ENCODE measurements at places on chromosomes 12 and 14.

- DNase-seq, result no peak
These were observed 224.1 kb downstream of the ASCL1 start for GRCh38 chr12:103181366-103182152.

DNA sequence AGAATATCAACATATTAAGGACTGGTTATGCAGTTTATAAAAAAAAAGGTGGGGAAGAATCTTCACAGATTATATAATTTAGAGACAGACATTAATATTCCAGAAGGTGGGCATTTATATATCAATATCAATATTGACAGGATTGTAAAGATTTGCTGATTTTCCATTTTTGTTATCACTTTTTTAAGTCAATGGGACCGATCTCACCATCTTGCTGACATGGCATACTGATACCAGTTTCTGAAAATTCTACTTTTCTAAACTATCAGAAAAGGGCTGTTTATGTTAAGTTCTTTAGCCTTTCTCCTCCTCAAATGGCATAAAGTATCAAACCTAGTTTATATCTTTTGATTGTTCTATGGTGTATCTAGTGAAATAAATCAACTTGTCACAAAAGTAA lies 344.1 kb upstream of the SOX5 start:
- DNase-seq, result no peak

DNA sequence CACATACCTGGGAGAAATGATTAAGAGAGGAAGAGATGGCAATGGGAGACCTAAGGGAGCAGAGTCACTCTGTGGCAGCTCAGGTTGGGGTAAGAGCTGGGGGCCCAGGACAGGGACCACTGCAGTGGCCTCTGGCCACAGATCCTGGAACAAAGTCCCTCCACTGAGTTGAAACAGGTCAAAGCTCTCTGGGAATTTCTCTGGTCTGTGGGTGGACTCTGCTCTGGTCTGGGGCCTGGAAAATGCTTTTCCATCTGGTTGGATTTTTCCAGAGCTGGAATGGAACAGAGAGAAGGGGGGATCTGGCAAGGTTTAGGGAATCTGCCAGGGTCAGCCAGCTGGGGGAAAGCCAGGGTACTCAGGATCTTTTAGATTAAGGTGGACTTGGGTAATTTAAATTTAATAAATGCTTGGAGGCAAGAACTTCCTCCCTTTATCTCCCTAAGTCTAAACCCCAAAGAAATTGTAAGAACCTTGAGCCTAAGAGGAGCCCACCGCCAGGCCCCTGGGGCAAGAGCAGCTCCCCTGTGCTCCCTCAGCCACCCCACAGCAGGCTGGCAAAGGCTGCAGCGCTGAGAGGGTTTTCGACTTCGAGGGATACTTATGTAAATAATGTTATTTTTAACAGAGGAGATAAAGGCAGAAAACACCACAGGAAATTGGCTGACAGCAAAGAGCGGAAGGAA lies 3.7 kb downstream of the HOXC10 start:
- DNase-seq, result no peak

DNA sequence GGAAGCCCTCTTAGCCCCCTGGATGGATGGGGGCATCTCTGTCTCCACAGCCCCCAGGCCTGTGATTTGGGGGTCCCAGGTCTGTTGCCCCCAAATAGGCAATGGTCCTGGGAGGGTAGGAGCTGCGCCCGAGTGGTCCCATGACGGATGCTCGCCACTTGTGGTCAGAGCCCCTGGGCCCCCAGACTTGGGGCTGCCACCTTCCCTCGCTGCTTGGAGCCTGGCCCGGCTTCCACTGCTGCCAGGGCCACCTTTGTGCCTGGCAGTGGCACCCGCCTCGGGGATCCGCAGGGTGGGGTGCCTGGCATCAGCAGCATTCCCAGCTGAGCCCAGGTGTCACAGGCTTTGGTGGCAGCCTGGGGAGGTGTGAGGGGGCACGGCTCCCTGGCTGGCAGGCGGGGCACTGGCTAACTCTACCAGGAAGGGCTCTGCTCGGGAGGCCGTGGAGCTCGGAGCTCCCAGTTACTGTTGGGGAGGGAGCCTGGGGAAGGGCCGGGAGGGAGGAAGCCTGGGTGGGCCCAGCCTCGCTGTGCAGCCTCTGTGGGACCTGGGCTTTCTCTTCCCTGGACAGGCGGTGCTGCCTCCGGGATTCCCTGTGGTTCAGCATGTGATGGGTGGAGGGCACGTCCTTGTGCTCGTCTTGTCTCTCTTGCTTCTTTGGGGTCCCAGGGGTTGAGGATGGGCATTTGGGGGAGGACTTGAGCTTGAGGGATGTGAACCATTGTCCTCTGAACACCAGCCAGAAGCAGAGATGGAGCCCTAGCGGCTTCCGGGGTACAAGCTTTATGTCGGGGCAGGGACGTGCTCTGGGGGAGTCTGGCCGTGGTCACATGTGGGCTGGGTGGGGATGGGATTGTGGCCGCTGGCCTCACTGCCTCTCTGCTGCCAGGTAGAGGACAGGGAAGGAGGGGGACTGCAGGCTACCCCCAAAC lies 5.4 kb downstream of the KIF26A start:
- DNase-seq, result no peak

DNA sequence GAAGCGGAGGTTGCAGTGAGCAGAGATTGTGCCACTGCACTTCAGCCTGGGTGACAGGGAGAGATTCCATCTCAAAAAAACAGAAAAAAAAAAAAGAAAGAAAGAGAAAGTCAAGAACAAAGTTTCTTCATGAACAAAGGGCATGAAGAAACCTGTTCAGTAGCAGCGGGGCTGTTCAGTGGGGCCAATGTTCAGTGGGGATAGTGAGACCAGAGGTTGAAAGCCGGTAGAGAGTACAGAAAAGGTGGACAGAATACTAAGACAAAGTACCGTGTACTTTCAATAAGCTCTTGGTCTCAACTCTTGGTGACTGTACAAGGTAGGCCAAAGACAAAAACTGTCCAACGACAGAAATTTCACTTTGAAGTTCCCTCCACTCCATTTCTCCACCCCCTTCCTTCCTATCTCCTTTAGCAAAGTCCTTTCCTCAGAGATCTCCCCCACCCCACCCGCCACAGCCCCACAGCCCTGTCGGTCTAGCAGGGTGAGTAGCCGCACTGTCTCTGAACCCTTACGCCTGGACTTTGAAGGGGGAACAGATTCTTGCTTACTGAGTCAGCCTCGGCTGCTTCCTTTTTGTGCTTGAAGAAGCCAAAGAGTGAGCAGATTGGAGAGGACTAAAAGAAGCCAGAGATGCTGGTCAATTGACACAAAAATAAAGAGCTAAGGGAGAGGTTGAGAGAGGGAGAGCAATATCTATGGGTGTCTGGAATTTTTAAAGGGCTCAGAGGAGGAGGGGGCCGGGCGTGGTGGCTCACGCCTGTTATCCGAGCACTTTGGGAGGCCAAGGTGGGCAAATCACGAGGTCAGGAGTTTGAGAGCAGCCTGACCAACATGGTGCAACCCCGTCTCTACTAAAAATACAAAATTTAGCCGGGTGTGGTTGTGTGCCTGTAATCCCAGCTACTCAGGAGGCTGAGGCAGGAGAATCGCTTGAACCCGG lies 44.2 kb upstream of the FOS start:
- no peak for DNase-seq

- no peak for DNase-seq
These were observed 8.3 kb upstream of the SP7 start for GRCh38 chr12:53344487-53344823.

DNA sequence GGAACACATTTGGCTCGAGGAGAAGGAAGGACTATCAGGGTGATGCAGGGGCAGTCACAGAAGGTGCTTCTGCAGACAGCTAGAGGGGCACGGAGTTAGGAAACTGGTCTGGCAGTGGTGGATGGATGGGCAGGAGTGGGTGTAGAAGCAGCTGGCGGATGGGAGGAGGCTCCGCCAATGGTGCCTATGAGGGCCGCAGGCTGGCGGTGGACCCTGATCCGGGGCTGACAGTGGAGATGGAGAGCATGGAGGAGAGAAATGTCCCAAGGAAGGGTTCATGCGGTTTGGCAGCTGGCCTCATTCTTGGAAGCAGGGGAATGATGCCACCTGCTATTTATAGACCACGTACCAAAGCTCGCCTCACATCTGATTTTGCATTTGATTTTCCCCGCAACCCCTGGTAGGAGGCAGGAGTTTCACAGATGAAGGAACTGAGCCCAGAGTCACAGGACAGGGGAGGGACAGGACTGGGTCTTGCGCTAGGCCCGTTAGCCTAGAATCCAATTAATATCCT lies 237.1 kb downstream of the FOXN3 start:
- no peak for DNase-seq

DNA sequence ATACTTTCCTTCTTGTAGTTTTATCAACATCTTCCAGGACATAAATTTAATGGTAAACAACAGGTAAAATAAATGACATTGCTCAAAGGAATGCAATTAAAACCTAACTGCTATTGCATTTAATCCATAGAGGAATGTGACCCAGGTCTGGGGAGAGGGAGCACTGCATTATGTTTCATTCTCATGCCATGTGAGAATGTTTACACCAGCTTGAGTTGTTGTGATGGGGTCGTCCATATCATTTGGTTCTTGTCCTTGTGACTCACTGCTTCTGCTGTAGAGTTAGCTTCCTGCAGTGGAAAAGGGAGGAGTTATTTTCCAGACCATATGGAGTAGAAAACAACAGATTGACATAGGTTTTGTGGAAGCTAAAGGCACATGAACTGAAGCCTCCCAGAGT lies 129.3 kb upstream of the PMCH start:
- no peak for DNase-seq

DNA sequence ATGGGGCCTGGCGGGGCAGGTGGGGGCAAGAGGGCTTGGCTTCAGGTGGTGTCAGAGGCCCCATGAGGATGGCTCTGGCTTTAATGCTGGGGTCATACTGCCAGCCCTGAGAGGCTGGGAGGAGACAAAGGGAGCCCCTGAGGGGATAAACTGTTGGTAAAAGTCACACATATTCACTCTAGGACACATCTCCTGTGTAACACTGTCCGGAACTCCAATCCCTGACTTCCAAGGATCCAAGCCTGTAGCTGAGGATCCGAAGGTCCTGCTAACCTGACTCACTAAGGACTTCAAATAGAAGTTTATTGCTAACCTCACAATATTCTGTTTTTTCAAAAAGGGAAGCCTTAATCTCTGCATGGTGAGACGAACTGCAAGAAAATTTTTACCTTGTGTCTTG lies 39.2 kb upstream of the GPR68 start:
- DNase-seq, result no peak

GRCh38 chr12:2323532-2324255 lies 270.9 kb downstream of the CACNA1C start:
- no peak for DNase-seq

DNA sequence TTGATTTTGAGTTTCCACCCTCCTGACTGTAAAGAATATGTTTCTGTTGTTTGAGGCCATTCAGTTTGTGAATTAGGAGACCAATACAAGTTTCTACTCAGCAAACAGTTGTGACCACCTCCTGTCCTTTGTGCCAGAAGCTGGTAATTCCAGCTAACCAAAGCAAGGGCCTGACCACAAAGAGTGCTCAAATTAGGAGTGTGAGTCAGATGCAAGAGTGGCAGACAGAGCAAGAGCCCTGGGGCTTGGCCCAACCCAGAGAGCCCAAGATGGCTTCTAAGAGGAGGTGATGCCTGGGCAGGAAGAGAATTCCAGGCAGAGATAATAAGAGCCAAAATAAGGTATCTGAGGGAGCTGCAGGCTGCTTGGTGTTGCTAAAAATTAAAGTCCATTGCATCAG lies 77.7 kb upstream of the C14orf132 start:
- DNase-seq, result no peak

GRCh38 chr12:38886064-38886463 lies 19.3 kb downstream of the CPNE8 start:
- DNase-seq, result no peak

- no peak for DNase-seq
These were observed 412 bp upstream of the SNW1 start for GRCh38 chr14:77761205-77761931.

DNA sequence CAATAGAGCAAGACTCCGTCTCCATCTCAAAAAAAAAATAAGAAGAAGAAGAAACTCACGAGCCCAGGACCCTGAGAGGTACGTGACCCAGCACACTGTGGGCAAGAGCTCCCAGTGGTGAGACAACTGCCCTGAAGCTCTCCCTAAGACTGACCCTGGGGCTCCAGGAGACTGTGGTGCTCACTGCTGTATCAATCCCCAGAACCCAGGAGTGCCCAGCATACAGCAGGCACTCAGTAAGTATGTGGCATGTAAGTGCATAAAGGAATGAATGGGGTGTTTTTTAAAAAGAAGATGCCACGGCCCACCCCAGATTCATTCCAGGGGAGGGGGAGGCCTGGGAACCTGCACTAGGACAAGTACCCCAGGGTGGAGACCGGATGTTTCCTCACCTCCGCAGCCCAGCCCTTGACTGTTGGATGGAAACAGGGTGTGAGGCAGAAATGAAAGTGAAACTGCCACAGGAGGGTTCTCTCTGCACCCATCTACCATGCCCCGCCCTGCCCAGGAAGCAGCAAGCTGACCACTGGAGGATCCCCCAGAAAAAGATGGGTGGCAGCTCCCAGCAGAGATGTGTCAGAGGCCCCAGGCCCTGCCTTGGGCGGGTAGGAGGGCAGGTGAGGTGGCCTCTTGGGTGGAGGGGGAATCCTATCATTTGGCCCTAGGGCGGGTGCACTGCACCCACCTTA lies 12.2 kb downstream of the ITPK1 start:
- no peak for DNase-seq

DNA sequence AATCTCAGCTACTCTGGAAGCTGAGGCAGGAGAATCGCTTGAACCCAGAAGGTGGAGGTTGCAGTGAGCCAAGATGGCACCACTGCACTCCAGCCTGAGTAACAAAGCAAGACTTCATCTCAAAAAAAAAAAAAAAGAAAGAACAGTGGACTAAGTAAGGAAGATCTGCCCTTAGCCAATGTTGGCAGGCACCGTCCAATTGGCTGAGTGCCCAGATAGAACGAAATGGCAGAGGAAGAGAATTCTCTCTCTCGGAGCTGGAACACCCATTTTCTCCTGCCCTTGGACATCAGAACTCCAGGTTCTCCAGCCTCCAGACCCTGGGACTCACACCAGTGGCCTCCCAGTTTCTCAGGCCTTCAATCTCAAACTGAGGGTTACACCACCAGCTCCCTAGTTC lies 49.9 kb downstream of the ESR2 start:
- no peak for DNase-seq

GRCh38 chr14:72443991-72444441 lies 449.9 kb downstream of the DPF3 start:
- DNase-seq, result no peak

DNA sequence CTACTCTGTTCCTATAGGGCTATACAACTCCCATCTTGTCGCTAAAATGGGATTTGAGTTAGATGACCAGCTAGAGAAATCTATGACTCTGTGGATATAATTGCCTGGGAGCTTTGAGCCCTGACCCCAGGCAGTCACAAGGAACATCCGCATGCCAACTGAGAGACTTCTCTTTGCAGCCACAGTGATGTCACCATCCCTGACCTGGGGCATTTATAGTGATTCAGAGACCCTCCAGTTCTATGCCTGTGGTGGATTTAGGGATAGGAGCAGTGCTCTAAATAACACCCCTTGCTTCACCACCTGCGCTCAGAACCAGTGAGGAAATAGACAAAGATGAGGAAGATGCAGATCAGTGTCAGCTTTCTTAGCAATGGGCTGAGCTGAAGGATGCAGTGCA lies 86.2 kb downstream of the RIN3 start:
- no peak for DNase-seq

All from activated gamma-delta T cell (primary cell).